ENCODE measurements at places on chromosomes 13 and 19.

DNA sequence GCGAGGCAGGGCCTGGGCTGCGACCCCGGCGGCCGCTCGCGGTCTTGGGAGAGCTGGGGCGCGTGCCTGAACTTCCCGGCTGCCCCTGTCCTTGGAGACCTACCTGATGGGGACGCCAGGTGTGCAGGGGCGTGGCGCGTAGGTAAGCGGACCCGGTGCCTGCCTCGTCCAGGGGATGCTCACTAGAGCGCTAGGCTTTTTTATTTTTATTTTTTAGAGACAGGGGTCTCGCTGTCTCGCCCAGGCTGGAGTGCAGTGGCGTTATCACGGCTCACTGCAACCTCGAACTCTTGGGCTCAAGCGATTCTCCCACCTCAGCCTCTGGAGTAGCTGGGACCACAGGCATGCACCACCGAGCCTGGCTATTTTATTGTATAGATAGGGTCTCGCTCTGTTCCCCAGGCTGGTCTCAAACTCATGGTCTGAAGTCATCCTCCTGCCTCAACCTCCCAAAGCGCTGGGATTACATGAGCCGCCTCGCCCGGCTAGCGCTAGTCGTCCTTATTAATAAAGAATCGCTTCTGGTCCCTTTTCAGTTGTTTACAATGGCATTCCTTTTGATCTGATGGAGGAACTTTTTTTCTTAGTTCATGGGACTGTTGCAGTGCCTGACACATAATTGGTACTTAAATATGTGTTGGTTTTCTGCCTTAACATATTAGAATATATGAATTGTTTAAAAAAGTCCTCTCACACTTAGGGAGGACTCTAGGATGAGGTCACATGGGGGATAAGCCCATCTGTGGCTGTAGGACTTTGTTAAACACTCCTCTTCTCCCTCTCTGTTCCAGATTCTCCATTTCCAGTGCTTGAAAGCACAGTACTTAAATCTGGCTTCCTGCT lies 812 bp downstream of the DPY19L3 start:
- no peak for DNase-seq

GRCh38 chr19:8831832-8832131 lies 322 bp downstream of the ZNF558 start:
- DNase-seq: no peak

- DNase-seq: no peak
These were observed 13.4 kb upstream of the GJB2 start for GRCh38 chr13:20206065-20206697.

DNA sequence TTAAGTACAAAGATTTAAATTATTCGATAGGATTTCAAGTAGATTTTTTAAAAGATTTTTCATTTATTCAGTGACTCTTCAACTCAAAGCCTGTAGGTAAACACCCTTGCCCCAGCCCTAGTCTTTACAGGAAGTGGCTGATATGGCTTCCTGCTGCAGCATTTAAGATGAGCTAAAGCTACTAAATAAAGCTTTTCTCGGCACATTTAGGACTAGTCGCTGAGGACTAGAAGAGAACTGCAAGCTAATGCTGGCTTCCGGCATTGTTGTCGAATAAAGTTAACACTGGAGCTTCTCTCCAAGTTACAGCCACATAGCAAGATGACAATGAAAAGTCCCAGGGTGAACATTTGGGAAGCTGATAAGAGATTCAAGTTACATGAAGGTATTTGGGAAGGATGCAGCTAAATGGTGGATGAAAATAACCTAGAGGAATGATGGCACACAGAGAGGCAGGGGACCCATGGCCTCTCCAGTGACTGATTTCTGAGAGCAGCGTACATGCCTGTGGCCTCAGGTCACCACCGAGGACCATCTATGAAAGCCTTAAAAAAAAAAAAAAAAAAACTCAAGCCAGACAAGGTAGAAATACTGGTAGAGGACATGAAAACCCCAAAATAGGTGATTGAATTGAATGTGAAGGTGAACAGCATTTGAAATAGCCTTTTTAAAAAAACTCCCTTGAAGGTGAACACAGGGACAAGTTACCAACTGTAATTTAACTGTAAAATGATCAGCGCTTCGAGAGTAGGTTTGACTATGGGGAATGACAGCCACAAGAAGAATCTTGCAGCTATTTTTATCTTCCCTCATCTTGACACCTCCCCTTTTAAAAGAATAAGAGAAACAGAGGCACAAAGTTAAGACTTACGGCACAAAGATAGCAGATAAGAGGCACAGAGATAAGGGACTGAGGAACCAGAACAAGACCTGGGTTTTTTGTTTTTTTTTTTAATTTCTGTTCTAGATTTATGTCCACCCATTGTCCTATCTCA lies 155.4 kb downstream of the DCT start:
- DNase-seq: no peak

- DNase-seq: no peak
These were observed 19.6 kb upstream of the SHKBP1 start for GRCh38 chr19:40556953-40557530.

- DNase-seq: no peak
These were observed at the start of the genes PRDX2 and THSD8 for GRCh38 chr19:12801466-12802266. Gene PRDX2 (minus strand): TSS chr19:12801800. CDS start chr19:12801261, 539 bp downstream. Gene THSD8 (plus strand): TSS chr19:12802069. CDS start chr19:12802072, 3 bp downstream.

GRCh38 chr13:41312176-41312500 lies 1.1 kb downstream of the NAA16 start:
- no peak for DNase-seq

GRCh38 chr13:102658660-102659059 lies 36.2 kb downstream of the METTL21C start:
- no peak for DNase-seq

- no peak for DNase-seq
These were observed 7.8 kb upstream of the C13orf42 start for GRCh38 chr13:51118809-51119431.

DNA sequence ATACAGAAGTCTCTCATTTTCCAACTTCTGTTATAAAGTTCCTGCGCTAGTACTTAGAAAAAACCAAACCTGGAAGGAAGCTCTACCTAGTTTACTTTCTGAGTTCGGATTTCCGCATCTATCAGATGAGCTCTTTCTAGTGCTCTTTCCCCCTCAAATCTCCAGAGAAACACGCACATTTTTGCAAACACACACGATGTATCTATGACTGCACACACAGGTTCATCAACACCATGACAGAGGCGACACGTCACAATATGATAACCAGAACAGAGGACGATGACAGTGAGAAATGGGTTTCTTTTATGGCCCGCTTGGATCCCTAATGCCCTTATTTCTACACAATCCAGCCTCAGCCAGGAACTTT lies 629 bp upstream of the LRRC63 start:
- no peak for DNase-seq
